ENCODE measurements at places on chromosomes 12 and 14. TPM values are rescaled to one million over a fixed set of nuclear protein-coding genes. Genes with fewer than 3 reads are reported as not detected.

DNA sequence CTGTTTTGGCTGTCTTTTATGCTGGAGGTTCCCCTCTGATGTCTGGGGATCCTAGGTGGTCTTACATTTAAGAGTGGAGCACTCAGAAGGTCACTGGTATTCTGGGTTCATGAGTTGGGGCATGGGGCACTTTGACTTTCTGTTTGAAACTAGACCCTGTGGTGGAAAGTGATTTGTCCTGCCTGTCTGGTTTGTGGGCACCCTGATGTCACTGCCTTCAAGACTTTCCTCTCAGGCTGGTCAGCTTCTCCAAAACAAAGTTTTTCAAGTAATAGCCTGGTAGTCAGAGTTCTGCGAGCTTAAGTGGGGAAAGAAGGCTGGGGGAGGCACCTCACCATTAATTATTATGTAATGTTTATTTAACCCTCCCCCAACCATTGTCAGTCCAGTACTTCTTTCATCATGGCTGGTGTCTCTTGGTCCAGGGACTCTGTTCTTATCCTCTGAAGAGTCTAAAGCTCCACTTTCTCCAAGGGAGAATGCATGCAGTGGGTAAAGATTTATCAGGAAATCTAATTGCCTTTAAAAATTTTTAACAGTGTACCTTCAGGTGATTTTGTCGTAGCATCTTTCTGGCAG lies 35.3 kb downstream of the ZC3H14 start:
- DNase-seq: no peak

GALNT8 gene
- total RNA-seq: 2.7 TPM

DNA sequence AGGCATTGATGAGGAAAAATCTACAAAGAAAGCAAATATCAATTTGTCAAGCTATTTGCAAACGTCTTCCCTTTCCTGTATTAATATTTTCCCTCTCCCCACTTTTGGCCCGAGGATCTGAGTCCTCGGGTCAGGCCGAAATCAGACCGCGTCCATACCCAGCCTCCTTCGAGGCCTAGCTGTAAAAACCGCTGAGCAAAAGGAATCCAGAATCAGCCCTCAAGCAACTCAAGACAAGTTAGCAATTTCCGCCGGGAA lies 353 bp upstream of the MAPK1IP1L start:
- DNase-seq: no peak

- DNase-seq: no peak
Observed at GRCh38 chr12:80761838-80762237, 45.1 kb downstream of the MYF5 start.

DNA sequence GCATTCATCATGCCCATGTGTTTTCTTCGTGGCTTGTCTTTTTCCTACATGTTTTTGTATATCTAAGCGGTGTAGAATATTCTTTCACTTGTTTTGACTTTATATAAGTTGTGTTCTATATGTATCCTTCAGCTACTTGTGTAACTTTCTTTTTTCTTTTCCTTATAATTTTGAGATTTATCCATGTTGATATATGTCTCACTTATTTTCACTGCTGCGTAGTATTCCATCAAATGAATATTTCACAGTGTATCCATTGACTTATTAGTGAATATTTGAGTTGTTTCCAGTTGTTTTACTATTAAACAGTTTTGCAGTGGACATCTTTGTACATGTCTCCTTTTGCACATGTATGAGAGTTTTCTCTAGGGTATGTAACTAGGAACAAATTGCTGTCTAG lies 43.9 kb downstream of the BORCS5 start:
- no peak for DNase-seq

- no peak for DNase-seq
Observed at GRCh38 chr12:109863847-109864712, 16.3 kb downstream of the GLTP start.

DNA sequence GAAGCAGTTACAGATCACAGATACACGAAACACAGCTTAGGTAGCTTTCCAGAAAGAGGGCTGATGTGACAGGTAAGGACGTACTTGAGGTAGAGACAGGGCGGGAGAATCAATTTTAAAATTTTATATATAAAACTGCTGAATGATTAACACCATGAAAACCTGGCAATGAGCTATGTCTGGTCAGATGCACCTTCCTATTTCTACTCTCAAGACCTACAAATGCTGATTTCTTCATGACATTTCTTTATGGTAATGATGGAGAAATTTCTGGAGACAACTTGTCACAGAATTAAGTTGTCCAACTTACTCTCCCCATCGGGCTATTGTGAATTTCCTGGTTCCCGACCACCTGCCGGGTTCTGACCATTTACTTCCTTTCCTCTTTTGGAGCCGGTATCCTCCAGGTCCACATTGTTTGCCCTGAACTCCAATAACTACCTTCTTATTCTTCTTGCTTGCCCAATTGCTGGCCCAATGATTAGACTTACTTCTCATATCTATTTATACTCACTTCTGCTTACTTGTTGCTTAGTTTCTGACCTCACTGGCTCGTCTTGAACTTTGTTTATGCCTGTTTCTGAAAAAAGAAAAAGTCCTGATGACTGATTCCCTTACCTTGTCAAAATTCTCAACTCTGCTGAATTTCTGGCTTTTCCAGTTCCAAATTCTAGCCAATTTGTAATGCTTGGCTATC lies 12.8 kb upstream of the ATP2B1 start:
- no peak for DNase-seq

GRCh38 chr12:26198742-26199141 lies 3.4 kb downstream of the SSPN start:
- no peak for DNase-seq

DNA sequence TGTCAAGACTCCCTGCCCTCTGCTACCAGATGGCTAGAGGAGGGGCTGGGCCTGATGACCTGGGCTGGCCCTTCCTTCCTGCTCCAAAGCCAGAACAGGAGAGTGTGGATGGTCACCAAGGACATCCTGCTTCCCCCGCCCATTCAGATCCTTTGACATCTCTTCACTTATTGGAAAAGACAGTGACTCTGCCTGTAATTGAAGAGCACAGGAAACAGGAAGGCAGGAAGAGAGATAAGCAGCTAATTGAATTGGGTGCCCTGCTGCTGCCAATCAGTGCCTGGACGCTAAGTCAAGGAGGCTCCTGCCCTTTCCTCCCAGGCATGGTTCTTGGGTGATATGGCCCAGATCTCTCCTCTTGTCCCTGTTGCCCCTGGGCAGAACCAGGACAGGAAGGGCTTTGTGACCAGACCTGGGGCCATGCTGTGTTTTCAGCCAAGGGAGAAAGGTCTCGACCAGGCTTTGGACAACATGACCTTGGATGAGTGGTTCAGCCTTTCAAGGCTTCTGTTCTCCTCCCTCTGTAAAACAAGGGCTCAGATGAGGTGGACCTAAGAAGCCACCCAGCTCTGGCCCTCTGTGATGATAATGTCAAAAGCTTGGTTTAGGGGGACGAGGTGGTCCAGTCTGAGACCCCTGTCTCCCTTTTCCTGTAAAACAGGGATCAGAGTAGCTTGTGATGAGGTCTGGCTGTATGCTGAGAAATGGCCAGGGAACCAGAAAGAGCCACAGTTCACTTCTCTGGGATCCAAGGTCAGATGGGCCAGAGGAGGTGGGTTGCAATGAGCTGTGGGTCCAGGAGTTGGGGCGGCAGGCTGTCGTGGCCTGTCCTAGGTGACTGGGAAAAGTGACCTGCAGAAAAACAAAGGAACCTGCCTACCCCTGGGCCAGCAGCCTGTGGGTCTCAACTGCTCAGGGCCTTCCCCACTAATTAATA lies 38.8 kb downstream of the FAM222A start:
- no peak for DNase-seq

- no peak for DNase-seq
Observed at GRCh38 chr12:41709012-41709411, 435.7 kb downstream of the GXYLT1 start.

TAS2R30 gene
- total RNA-seq: 2.2 TPM

DNA sequence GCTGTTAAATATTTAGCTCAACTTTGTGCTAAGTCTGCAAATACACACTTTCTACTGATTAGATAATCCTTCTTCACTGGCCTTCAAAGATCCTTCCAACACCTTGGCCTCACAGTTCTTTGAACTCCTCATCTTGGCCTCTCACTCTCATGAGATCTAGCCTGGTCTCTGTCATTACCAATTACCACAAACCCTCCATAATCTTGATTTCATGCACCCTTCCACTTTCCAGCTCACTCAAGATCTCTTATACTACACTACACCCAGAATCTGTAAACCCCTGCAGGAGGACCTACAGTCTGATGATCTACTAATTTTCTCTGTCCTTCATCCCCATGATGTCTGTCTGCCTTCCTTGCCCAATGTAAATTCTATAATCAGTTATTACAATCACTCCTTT lies 71.1 kb downstream of the DUSP16 start:
- no peak for DNase-seq

- peak; percentile 4 for DNase-seq
Observed at GRCh38 chr14:25381498-25381897, 331.6 kb upstream of the STXBP6 start.

SALL2 gene
- 0.79 TPM for total RNA-seq

GRCh38 chr12:124297389-124297788 lies 2.5 kb downstream of the RFLNA start:
- DNase-seq: no peak

- no peak for DNase-seq
Observed at GRCh38 chr12:86057092-86057845, 183.2 kb downstream of the NTS start.

- peak; percentile 7 for DNase-seq
Observed at GRCh38 chr14:70934502-70935134, 27.4 kb downstream of the PCNX1 start.

ACSM4 gene
- total RNA-seq: not detected

C14orf132 gene
- total RNA-seq: 2.6 TPM

DNA sequence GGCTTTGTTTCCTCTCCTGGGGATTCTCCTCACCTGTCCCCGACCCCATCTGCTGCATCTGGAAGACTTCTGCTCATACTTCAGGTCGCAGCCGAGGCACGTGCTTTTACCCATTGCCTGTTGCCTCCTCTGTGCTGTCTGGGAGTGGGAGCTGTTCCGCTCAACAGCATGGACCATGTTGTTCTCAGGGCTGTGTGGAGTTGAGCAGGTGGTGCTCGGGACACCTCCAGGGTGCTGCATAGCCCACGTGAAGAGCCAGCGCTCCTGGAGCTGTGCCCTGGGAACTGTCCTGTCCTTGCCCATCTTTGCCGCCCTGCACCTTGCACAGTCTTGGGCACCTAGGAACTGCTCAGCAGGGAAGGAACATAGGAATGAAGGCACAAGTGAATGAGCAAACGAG lies 62.4 kb downstream of the IQSEC3 start:
- DNase-seq: no peak

GPR137C gene
- total RNA-seq: 1.6 TPM

FAM181A gene
- not detected for total RNA-seq

KRT7 gene
- total RNA-seq: 288 TPM

PPM1H gene
- total RNA-seq: 3.9 TPM

BIN2 gene
- total RNA-seq: not detected

DNA sequence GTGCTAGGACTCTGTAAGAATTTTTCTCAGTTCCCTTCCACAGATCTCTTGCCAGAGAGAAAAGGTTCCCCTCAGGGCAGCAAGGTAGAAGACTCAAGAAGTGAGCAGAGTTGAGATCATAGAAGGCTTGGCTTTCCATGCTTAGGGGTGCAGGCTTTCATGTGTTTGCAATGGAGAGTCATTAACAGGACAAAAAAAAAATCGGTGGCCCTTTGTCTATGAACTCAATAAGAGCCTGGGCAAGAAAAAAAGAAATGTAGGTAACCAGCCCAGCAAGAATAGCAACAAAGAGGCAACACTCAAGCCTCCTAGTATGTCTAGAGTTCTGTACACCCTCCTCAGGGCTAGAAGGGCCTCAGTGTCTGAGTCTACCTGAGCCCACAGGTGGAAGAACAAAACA lies 23.4 kb upstream of the LRP6 start:
- no peak for DNase-seq

GRCh38 chr14:31933716-31934115 lies 143.4 kb upstream of the ARHGAP5 start:
- DNase-seq: peak; percentile 15

GRCh38 chr12:69500631-69501030 lies 30.4 kb downstream of the FRS2 start:
- DNase-seq: no peak
